Left colon (tissue), 2 donors: ENCODE measurements at places on chromosomes 1 and 21. TPM values are rescaled to one million over a fixed set of nuclear protein-coding genes. Genes with fewer than 3 reads are reported as not detected.

GRCh38 chr1:54302951-54303843 lies 103.0 kb downstream of the SSBP3 start:
- no peak for DNase-seq

DNA sequence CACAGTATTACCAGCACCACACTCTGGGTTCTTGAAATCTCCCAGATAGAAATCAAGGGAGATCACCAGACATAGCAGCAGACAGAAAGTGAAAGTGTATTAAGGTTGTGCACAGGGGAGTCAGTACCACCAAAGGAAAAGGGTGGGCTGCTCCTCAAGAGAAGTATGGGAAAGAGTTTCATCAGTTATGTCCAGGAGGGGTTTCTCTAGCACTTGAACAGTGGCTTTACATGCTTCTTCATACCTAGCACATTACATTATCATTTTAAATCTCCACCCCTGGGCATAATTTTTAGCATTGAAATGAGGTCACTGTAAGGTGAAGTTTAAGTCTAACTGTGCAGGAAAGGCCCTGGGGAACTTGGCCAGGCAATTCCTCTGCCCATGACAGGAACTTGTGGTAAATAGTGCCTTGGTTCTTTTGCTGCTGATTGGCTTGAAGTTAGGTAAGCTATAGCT lies 601.0 kb downstream of the NUF2 start:
- no peak for DNase-seq

DNA sequence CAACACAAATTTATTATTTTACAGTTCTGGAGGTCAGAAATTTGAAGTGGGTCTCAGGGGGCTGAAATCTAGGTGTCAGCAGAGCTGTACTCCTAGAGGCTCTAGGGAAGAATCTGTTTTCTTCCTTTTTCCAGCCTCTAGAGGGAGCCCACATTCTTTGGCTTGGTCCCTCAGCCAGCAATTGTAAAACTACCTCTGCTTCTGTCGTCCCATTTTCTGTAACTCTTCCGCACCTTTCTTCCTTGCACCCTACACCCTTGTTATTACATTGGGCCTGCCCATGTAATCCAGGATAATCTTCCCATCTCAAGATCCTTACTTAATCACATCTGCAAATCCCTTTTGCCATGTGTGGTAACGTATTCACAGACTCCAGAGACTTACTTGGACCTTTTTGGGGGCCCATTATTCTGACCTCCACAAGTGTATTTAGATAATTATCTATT lies 24.8 kb upstream of the THEM4 start:
- DNase-seq: no peak

- DNase-seq: peak; percentile 28
These were observed 236.2 kb downstream of the NFIA start for GRCh38 chr1:61318319-61319125.

DNA sequence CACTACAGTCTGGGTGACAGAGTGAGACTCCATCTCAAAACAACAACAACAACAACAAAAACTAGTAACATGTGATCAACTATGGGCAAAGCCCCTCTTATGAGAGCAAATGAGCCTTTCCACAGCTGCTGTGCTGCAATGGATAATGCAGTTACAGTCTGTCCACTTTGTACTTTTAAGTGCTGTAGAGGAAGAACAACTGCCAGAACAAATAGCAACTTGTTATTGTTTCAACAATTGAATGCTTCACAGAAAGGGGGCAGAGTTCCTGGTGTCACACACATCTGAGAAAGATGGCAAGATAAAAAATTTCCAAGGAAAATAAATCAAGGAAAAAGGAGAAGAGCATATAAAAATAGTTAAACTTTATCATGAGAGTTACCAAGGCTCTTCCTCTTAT lies 243.6 kb upstream of the DMRTA2 start:
- DNase-seq: no peak

DNA sequence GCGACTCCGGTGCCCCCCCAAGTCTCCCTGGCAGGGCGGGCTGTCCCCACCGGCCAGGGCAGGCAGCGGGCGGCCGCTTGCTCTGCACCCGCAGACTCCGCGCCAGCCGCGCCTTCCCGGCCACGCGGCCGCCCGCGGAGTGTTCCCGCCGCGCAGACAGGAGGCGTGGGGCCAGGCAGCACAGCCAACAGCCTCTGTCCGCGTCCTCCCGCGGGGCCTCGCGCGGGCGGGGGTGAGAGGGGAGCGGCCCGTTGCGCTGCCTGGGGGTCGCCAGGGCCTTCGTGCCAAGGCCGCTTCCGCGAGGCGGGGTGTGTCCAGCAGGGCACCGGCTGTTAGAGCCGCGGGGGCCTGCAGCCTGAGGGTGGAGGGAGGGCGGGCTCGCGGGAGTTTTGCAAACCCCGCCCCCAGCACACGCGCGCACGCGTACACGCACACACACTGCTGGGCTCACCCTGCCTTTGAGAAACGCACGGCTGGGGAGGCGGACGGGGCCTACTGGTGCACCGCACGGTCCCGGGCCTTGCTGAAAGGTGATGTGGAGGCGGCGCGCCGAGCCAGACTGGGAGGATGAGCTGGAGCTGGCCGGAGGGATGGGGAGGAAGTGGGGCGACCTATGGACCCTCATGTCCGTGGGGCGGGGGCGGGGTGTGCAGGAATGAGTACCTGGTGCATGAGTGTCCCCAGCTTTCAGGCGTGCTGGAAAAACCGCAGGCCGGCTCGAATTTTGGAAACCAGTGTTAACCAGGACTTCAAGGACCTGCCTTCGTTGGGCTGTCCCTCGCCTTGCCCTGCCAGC lies 41.5 kb downstream of the KIAA1614 start:
- peak; percentile 72 for DNase-seq

GRCh38 chr21:42145569-42146272 lies 73.2 kb upstream of the ABCG1 start:
- no peak for DNase-seq

GRCh38 chr1:67211589-67212563 lies 45.6 kb downstream of the IL23R start:
- no peak for DNase-seq

- no peak for DNase-seq
These were observed 53.1 kb upstream of the CACNA1E start for GRCh38 chr1:181430015-181430885.

- no peak for DNase-seq
These were observed 8.1 kb upstream of the PRELP start for GRCh38 chr1:203467550-203467921.

GRCh38 chr21:36489776-36490165 lies 9.8 kb upstream of the CLDN14 start:
- DNase-seq: no peak

DNA sequence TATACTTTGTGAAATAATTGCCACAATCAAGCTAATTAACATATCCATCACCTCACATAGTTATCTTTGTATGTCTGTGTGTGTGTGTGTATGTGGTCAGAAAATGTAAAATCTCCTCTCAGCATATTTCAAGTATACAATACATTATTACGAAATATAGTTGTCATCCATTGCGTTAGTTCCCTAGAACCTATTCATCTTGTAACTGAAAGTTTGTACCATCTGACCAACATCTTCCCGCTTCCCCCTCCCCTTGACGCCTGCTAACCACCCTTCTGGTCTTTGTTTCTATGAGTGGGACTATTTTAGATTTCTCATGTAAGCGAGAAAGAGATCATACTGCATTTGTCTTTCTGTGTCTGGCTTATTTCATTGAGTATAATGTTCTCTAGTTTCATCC lies 455.3 kb downstream of the KCNT2 start:
- no peak for DNase-seq

GRCh38 chr1:16441282-16441665 lies 750 bp downstream of the NECAP2 start:
- no peak for DNase-seq

DNA sequence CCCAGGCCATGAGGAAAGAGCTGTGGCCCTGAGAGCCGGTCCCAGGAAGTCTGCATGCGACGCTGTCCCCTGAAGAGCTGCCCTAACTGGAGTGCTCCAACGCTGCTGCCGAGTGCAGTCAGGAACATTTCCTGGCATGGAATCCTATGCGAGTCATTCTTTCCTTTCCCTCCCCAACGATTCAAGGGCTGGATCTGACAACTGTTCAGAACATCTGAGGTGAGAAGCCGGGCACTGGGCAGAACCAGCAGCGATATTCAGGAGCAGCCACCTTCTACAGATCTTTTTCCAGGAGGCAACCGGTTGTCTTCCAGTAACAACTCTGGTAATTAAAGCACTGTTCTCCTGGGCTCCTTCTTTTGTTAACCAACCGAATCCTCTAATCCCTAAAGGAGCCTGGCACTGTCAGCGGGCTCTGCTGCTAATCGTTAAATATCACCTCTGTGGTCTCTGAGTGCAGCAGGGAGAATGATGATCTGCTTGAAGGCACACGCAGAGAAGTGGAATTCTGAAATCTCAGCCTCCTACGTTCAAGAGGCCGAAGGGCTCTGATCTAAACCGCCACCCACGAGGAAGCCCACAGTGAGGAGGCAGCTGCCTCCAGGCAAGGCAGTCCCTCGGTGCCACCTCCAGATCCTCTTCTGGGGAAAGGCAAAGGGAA lies 55.8 kb downstream of the SLC45A1 start:
- no peak for DNase-seq

GRCh38 chr1:247865416-247865815 lies 8.4 kb downstream of the TRIM58 start:
- DNase-seq: no peak

The CFAP57 gene
- not detected for total RNA-seq

The TMEM52 gene
- 4.1 TPM for total RNA-seq

The SLC66A1 gene
- total RNA-seq: 13.7 TPM

The F11R gene
- 202 TPM for total RNA-seq

The HSPA6 gene
- total RNA-seq: 1.4 TPM
